ENCODE measurements at places on chromosomes 1 and 21.

DNA sequence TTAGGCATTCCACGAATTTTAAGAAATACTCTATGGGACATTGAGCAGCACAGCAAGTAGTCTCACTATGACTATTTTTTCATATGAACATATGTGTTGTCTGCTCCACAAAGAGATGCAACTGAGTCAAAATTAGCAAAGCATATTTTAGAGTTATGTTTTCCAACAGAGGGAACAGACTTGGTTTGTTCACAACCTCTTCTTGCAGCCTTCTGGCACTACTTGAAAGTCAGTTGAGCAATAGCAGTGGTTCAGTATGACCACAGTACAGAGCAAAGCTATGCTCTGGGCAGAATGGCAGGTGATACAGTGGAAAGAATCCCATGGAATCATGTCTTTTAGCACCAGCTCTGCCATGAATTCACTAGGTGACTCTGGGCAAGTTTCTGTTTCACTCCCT is 5.2 kb downstream of the CCN1 start:
- DNase-seq: no peak

GRCh38 chr1:195606483-195606882 is 1001.8 kb downstream of the KCNT2 start:
- DNase-seq: no peak

DNA sequence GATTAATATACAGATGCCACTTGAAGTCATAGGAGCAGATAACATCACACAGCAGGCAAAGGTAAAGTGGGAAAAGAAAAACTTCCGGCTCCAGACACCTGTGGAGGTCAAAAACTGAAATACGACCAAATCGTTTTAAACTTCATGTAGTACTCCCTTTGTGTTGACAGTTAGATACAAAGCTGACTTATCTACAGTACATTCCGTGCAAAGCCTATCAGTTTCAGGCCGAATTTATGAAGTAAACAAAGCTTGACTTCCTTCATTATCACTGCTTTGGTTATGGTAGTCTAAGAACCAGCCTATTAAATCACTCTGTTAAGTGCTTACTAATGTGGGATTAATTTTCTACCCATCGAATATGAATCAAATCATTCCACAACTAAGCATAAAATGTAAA is 156.3 kb downstream of the SMYD3 start:
- DNase-seq: no peak

GRCh38 chr1:91013302-91013701 is 8.5 kb downstream of the ZNF644 start:
- DNase-seq: no peak

- DNase-seq: no peak
Observed at GRCh38 chr1:69363236-69363635, 204.5 kb upstream of the LRRC7 start.

All from CD4-positive, alpha-beta T cell treated with Interleukin-6 for 4 hours (primary cell).